ENCODE measurements at places on chromosomes 3 and 15.

GRCh38 chr3:10219737-10220136, 28.5 kb upstream of the TATDN2 start:
- DNase-seq: peak; percentile 47

DNA sequence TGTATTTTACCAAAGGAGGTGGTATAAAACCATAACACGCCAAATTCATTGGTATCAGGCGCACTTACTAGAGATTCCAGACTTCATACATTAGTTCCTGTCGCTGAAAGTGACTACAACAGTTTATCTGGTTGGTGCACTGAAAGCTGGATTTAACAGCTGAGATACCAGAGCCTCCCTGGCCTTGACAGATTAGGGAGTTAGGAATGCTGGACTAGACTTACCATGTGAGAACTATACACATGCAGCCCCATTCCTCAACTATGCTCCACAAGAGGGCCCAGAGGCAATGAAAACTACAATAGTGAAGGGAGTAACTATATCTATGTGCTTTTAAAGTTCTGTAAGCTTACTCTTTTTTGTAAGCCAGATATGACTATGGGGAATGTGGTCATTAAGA, 174.4 kb downstream of the STAG1 start:
- no peak for DNase-seq

DNA sequence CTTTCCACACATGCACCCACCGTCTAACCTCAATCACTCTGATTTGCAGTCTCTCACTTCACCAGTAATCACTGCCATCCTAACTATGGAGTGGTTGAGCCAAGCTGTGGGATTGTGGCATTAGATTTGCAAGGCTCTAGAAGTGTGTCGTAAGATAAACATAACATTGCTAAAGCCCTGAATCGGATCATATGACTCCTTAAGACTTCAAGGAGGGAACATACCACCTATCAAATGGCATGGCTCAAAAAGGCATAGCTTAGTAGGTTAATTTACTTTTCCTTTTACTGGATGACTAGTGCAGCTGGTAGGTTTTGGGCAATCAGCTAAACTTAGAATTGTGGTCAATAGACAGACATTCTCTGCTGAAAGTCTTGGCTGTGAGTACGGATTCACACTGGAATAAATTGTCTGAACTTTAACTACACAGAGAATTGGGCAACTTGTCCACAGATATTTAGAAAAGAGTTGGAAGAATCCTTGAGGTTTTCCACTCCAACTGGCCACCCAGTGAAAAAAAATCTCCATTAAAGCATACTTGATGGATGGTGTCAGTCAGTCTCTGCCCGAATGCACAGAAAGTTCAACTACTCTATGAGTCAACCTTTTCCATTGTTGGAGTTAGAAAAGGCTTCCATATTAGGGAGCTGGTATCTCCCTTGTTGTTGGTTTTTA, 476.7 kb upstream of the CBLB start:
- no peak for DNase-seq

DNA sequence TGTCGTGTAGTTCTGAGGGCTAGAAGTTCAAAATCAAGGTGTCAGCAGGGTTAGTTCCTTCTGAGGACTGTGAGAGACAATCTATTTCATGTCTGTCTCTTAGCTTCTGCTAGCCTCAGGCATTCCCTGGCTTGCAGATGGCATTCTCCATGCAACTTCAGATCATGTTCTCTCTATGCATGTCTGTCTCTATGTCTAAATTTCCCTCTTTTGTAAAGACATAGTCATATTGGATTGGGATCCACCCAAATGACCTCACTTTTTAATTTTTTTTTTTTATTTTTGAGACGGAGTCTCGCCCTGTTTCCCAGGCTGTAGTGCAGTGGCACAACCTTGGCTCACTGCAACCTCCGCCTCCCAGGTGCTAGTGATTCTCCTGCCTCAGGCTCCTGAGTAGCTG, 104.6 kb downstream of the RAP2B start:
- DNase-seq: no peak

GRCh38 chr3:77071809-77072208, 31.9 kb downstream of the ROBO2 start:
- no peak for DNase-seq

DNA sequence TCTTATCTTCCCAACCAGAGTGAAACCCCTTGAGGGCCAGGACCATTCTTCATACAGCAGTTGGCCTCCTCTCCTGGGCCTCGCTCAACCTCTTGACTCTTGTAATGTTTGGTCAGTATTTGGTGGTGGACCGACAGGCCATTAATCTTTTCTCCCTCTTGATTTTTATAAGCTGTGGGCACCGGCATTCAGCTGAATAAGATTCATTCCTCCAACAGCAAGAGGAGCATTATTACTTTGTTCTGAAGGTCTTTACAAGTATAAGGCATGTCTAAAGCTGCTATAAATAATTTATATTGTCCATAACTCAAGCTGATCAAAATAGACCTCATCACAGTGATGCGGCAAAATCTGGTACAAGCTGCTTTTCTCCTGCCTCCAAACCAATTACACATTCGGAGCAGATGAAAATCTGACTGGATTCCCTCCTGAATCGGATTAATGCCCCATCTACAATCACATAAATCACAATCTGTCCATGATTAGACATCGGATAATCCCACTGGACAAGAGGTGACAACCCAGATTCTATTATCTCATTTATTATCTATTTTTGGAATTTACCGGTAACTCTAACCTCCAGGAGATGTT, 8.4 kb upstream of the ISL2 start:
- DNase-seq: no peak

DNA sequence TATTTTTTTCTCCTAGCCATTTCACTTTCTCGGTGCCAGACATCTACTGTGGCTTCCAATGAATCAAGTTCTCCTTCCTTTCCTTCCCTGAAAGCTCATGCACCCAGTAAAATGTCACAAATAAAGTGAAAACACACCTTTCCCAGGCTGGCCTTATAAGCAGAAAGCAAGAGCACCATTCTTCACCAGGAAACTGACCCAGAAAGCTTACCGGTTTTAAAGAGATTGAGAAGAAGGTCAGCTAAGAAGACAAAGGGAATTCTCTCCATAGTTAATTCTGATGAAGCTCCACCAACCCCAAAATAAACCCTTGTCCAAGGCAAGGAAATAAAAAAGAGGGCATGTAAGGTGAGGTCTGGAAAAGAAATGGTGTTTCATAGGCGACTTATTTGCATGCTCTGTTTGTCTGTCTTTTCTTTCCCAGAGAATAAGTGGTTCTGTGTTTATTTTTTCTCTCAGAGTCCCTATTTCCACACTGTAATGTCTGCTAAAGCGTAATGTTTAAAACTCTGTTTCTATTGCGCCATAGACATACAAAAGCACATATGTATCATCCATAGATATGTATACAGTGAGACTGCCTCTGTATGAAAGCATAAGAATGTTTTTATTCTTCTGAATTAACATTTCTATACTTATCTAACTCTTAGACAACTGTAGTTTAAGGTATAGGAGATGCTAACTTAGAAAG, 2.8 kb downstream of the LSAMP start:
- DNase-seq: no peak

GRCh38 chr15:45198337-45199135, 10.8 kb upstream of the SHF start:
- peak; percentile 96 for DNase-seq

- DNase-seq: no peak
Observed at GRCh38 chr15:47542312-47542989, 174.9 kb upstream of the SEMA6D start.

DNA sequence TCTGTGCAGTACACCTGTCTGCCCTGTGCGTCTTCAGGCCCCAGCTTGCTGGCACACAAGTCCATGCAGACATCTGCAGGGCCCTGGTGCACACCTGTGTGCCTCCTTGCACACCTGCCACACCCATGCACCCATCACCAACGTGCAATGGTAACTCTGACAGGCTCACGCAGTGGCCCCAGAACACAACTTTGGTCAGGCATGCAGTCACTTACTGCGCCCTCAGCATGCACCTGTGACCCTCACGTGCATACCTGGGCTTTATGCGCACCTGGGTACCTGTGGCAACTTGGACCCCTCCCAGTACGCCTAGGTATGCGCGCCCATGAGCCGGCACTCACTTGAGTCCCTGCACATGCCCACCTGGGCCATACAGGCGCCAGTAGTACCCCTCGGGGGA, 1.7 kb downstream of the PLXND1 start:
- no peak for DNase-seq

GRCh38 chr3:76352511-76353284, 567.3 kb upstream of the ZNF717 start:
- DNase-seq: no peak

DNA sequence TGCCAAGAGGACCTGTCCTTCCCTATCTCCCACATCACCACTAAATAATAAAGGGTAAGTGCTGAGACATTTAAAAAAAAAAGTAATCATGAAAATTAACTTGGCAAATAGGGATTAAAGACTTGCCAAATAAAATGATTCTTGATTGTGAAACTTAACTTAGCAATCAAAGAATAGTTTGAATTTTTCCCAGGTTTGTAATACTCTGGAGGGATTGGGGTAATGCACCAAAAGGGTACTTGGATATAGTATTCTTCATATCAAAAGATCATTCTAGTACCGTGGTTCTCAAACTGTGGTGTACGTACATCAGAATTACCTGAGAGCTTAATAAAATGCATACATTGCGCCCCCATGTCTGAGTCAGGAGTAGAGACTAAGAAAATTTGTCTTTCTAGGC, 28.5 kb downstream of the CALML4 start:
- no peak for DNase-seq

DNA sequence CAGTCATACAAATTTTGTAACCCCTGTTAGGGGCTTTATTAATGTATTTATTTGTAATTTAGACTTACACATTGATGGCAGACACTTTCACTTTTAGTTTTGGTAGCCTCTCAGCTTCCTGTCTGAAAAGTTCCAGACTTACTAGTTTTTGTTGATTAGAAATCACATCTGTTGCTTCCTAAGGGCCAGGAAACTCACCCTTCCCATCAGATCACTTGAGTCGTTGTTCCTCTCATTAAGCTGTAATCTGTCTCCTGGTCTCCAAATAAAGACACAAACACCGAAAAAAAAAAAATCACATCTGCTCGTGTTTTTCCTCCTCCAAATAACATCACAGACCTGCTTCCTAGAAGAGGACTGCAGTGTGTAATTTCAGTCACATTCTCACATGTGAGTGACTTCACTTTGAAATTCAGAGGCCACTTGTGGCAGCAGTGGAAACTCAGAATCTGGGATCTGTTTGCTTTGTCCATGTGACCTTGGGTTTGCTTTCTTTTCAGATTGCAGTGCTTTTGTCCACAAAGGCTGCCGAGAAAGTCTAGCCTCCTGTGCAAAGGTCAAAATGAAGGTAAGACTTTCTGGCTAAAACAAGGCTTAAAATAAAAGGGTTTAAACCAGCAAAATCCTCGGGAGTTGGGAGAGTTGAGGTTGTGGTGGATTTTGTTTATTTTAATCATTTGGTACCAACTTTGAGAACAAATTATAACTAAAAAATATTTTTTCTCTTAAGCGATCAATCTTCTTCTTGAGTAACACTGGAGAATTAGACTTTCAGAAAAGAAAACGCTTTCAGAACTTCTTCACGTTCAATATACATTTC, 87.0 kb downstream of the KLHL25 start:
- DNase-seq: no peak

- no peak for DNase-seq
Observed at GRCh38 chr15:85993116-85993515, 86.6 kb upstream of the AGBL1 start.

DNA sequence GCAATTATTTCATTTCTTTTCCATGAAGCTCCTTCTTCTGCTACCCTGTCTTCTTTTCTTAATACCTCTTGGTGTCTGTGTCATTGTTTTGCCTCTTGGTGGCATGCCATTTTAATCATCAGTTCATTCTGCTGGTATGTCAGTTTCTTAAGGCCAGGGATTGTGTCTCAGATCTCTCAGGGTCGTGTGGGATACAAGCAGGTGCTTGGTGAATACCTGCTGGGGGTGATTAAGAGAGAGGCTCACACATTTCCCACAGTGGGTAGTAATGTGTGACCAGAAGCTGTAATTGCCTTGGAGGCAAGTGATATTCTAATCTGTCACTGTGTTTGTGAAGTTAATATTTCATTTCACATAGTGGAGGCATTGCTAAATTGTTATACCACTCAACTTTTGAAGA, 361.4 kb upstream of the TRIM42 start:
- no peak for DNase-seq

DNA sequence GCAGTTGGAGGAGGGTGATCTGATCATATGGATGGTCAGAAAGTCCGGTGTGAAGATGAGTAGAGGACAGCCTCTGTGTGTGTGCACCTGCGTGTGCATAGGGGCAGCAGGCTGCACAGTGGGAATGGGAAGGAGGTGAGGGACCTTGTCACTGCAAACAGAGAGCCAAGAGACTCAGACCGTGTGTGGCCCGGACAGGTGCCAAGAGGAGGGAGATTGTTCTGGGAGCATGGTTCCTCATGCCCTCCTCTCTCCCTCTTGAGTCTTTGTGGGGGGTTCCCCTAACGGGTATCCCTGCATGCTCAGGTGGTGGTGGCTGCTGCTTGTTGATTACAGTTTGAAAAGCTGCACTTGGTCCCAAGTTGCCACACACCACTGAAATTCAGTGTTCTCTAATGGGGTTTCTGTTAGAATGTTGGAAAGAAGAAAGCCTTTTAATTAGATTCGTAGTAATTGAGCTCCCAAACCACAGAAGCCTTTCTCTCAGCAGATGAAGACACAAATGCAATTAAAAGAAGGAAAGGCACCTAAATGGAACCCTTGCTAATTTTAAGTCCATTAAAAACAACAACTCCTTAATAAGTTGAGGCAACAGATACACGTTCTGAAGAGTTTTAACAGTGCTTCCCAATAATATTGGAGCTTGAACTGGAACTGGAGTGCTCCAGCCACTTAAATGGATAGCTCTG, 68.9 kb downstream of the CHRNA7 start:
- no peak for DNase-seq

DNA sequence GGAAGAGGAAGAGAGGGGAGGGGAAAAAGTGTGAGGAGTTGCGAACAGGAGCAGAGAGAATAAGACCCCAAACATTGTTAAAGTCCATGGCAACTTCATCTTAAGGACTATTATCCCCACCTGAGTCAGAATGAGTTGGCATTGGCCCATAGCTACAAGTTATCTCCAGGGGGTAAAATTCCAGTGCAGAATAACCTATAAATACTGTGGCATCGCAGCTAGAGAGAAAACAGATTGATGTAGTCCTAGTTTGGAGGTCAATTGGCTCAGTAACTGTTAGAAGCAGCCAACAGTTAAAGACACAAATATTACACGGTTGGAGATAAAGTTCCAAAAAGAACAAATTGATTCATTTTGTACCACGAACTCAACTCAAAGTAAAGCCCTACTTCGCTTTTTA, 313.9 kb upstream of the CCDC54 start:
- no peak for DNase-seq

DNA sequence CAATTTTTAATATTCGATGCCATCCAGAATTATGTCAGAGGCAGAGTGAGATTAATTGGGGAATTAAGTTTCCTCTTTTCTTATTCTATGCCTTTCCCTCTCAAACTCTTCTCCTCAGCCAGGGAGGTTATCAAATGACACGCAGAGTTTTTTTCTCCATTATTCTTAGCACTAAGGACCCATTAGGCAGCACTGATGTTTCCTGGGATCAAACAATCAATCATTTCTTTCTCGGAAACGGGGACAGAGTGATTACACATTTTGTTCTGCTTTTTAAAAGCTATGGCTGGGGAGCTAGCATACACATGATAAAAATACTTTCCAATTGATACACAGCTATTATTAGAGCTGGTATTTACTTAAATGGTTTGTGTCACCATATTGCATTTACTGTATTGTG, 35.3 kb upstream of the PSMD6 start:
- DNase-seq: peak; percentile 24
